ENCODE measurements at places on chromosomes 7 and 10. TPM values are rescaled to one million over a fixed set of nuclear protein-coding genes. Genes with fewer than 3 reads are reported as not detected.
A peak's percentile ranks its signal among the peaks of the same experiment; 100 is the strongest.

Gene RRP12
- 25.1 TPM for total RNA-seq

Gene COMMD3
- 76.3 TPM for total RNA-seq

Gene ACTR3C
- 11.2 TPM for total RNA-seq

Gene ITIH2
- total RNA-seq: not detected

Gene PITX3
- total RNA-seq: not detected

DNA sequence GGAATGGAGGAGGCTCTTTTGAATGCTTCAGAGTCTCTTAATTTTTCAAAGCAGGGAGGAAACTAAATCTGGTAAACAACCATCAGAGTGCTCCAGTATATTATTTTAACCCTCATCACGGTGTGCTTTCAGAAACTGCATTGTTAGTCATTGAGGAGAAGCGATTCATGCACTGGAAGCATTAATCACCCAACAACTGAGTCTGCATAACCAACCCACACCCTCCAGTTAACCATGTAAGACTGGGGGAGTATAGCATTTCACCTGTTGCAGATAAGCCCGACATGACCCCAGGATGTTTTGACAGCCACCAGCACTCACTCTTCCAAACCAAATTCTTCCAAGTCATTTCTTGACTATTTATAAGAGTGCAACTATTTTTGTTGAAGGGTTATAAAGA, 257.6 kb downstream of the GATA3 start:
- no peak for DNase-seq

DNA sequence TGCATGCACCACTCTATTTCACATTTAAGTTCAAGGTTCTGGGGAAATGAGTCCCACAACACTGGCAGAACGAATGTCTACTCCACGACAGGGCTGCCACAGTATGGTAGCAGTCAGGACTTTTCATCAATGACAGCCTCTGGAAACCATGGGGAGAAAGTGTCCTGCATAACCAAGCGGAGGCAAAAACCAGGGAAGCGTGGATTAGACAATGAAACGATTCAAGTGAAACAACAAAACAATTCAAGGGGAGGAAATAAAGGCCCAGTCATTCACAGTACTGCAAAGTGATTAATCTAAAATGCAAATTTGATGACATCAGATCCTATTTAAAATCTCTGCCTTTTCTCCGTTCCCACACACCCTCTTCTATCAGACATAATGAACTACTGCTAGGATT, 168.2 kb downstream of the DPY19L1 start:
- no peak for DNase-seq

DNA sequence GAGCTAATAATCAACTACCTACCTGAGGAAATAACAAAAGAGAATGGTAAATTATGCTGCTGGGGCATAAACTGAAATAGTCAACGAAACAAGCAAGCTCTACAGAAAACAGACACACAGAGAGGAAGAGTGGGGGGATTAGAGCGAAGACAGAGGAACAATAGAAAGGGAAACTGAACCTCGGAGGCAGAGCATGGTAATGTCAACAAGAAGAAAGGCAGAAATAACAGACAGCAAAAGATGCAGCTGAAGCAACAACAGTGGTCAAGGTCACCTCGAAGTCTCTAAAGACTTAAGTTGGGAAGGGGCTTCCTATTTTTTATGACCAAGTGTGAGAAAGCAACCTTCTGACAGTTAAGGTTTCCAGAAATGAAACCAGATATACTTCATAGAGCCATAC, 177.0 kb downstream of the ZNF438 start:
- no peak for DNase-seq

- DNase-seq: no peak
Measured at GRCh38 chr10:1477578-1477977, 259.7 kb downstream of the ADARB2 start.

GRCh38 chr7:29204491-29205272, 10.1 kb downstream of the CHN2 start:
- no peak for DNase-seq

GRCh38 chr10:6416892-6417512, 163.1 kb downstream of the PRKCQ start:
- DNase-seq: peak; percentile 36

GRCh38 chr10:22624287-22624738, 90.1 kb downstream of the PIP4K2A start:
- DNase-seq: peak; percentile 46

Measured in naive thymus-derived CD4-positive, alpha-beta T cell (primary cell).